ENCODE measurements at places on chromosomes 5 and 9. TPM values are rescaled to one million over a fixed set of nuclear protein-coding genes. Genes with fewer than 3 reads are reported as not detected.
A peak's percentile ranks its signal among the peaks of the same experiment; 100 is the strongest.

The PCBD2 gene
- polyA plus RNA-seq: 5.7 TPM

The PARP8 gene
- polyA plus RNA-seq: 17.2 TPM

The HBEGF gene
- polyA plus RNA-seq: 16.3 TPM

The ACOT12 gene
- not detected for polyA plus RNA-seq

- no peak overlapping the region for H3K4me3 ChIP-seq
- no peaks in the 10 kb centered on the region for H3K36me3 ChIP-seq
- DNase-seq: no peak
- H3K27me3 ChIP-seq: no peaks in the 10 kb centered on the region
Measured at GRCh38 chr5:96958977-96959376, 23.1 kb downstream of the LNPEP start.

DNA sequence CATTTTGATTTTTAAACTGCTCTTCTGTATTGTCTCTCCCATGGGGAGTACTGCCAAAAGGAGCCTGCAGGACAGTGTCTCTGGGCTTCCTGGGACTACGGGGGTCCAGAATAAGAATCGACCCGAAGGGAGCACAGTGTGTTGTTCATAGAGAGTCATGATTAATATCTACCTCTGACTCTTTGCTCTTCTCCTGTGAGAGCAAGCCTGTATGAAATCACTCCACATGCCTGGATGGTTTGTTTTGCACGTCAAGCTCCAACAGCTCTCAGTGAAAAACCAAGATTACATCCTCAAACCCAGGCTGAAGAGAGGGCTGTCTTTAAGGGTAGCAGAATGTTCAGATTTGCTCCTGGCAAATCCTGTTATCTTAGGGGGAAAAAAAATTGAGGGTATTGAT is 1860.0 kb upstream of the WWC1 start:
- no peaks in the 10 kb centered on the region for H3K4me1 ChIP-seq
- H3K27ac ChIP-seq: no peak overlapping the region
- DNase-seq: no peak
- H3K27me3 ChIP-seq: no peaks in the 10 kb centered on the region

- no peaks in the 10 kb centered on the region for H3K4me1 ChIP-seq
- no peak for DNase-seq
- no peak overlapping the region for H3K27ac ChIP-seq
- H3K27me3 ChIP-seq: no peaks in the 10 kb centered on the region
- H3K4me3 ChIP-seq: no peak overlapping the region
Measured at GRCh38 chr5:161697001-161697400, 11.5 kb downstream of the GABRA6 start.

- no peaks in the 10 kb centered on the region for H3K27me3 ChIP-seq
- no peak overlapping the region for H3K4me3 ChIP-seq
- no peak for DNase-seq
- no peak overlapping the region for H3K27ac ChIP-seq
- H3K4me1 ChIP-seq: no peaks in the 10 kb centered on the region
- H3K36me3 ChIP-seq: no peaks in the 10 kb centered on the region
Measured at GRCh38 chr5:40258222-40258621, 421.5 kb upstream of the PTGER4 start.

DNA sequence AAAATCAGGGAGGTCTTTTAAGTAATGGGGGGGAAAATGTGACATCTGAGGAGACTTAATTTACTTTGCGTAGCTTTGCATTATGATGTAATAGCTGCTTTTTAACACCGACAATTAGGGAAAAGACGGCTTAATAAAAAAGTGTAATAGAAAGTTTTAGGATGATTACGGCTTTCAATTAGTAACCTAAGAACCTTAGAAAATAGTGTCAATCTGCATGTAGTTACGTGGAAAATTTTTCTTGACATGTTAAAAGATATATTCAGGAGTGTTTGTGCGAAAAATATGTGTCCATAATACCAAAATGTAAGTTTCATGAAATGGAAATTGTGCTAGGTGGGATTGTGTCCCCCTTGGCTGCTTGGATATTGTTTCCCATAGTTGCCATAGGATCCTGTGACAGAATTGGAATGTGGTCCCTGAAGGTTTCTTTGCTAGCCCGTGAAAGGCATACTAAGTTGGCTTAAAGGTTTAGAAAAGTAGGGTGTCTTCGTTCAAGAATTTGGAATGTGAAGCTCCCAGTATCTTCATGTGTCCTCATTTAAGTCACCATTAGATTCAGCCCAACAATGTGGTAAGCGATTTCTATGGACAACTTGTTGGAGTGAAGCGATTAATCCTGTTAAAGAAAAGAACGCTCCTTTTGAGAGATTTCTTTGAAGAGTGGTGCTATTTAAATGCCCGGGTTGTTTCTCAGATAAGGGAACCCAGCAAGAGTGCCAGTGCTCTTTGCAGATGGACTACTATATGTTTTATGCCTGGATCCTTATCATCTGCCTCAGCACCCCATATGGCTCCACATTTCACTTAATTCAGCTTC is 2.0 kb downstream of the RGMB start:
- peak overlapping the region; percentile 1 for H3K4me3 ChIP-seq
- DNase-seq: peak; percentile 46
- H3K36me3 ChIP-seq: no peaks in the 10 kb centered on the region
- peaks cover 16% of the 10 kb centered on the region for H3K4me1 ChIP-seq
- H3K27me3 ChIP-seq: no peaks in the 10 kb centered on the region
- H3K27ac ChIP-seq: no peak overlapping the region

DNA sequence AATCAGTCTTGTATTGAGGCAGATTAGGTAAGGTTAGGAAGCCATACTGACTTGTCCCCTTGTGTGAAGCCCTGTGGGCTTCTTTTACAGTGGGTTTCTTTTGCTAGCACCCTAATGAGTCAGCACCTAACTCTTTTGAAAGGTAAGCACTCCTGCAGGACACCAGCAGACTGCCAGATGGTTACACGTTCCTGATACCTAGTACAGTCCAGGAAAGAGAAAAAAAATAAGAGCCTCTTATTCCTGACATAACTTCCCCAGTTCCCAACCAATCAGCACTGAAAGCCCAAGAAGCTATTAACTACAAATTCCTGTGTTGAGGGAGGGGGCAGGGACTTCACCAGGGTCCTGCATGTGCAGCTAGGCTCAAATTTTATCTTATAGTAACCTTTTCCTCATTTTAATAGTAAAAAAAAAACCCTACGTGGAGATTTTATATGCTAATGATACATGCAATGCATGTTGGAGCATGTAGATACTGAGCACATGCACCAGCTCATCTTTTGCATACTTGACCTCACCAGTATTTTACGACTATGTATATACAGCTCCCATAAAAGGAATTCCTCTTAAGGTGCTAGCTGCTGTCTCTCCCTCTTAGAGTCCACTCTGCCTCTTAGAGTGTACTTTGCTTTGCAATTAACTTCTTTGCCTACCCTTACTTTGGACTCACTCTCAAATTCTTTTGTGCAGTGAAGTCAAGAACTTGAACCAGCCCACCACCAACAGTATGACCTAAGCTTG is 84.7 kb upstream of the RORB start:
- H3K27ac ChIP-seq: no peak overlapping the region
- no peaks in the 10 kb centered on the region for H3K4me1 ChIP-seq
- DNase-seq: peak; percentile 2
- H3K36me3 ChIP-seq: no peaks in the 10 kb centered on the region

DNA sequence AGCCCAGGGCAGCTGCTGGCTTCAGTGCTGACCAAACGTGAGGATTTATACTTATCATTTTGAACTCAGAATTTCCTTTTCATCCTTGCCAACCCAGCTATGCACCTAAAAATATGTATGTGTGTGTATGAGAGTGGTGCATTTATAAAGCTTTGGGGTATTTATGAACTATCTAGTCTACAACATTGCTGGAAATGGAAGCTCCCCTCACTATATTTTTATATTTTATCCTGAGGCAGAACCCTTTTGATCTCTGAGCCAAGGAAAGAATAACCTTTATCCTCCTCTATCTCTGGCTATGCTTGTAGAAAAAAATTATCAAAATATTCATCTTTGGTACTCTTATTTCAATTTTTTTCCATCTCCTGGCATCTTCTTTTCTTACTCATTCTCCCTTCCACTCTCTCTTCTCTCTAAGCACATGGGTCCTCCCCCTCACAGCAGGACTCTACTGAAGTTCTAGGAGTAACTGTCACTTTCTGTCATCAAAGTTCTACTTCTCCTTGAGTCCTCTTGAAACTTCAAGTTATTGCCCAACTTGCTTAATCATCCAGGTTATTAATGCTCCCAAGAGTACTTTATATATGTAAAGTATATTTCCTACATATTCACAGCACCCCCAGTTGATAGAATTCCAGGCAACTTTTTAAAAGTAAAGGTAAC is 190.9 kb downstream of the HINT1 start:
- H3K4me3 ChIP-seq: no peak overlapping the region
- no peak overlapping the region for H3K27ac ChIP-seq
- H3K36me3 ChIP-seq: no peaks in the 10 kb centered on the region
- H3K4me1 ChIP-seq: no peaks in the 10 kb centered on the region

- H3K4me1 ChIP-seq: peaks cover 9% of the 10 kb centered on the region
- H3K27ac ChIP-seq: no peak overlapping the region
- DNase-seq: no peak
- H3K36me3 ChIP-seq: no peaks in the 10 kb centered on the region
- H3K27me3 ChIP-seq: no peaks in the 10 kb centered on the region
- H3K4me3 ChIP-seq: no peak overlapping the region
Measured at GRCh38 chr9:82553654-82554366, 509.1 kb downstream of the RASEF start.

DNA sequence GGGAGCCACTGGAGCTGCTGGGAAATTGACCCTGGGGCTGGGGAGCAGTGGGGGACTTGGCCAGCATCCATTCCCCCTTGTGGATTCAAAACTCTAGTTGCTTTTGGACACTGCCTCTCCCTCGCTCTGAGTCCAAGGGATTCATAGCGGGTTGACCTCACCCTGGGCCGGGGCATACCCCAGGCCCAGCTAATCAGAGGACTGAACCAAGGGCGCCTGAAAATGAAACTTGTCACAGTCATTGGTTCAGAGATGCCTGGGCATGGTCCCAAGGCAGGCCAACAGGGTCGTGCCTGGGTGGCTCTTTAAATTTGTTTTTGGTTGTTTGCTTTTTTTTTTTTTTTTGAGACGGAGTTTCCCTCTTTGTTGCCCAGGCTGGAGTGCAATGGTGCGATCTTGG is 22.6 kb downstream of the STK10 start:
- no peaks in the 10 kb centered on the region for H3K36me3 ChIP-seq
- H3K4me3 ChIP-seq: no peak overlapping the region
- H3K4me1 ChIP-seq: peaks cover 34% of the 10 kb centered on the region
- no peaks in the 10 kb centered on the region for H3K27me3 ChIP-seq

- no peaks in the 10 kb centered on the region for H3K36me3 ChIP-seq
- H3K27ac ChIP-seq: no peak overlapping the region
- no peak overlapping the region for H3K4me3 ChIP-seq
Measured at GRCh38 chr5:20522905-20523482, 535.0 kb upstream of the CDH18 start.

DNA sequence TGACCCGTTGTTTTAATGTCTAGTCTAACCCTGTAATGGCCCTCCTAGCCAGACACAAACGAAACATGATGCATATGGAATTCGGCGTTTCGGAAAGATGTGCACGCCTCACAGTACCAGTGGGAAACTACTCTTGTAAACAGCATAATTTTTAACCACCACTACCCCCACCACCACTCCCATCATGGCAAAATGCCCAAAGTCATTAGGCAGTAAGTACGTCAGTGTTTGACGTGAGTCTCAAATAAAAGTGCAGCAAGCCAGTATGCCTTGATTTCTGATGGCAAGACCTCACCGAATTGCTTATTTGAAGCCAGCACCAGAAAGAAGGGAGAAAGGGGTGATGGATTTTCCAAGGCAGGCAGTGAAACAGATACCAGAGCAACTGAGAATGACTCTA is 71.4 kb downstream of the ADRB2 start:
- H3K27me3 ChIP-seq: peaks cover 2% of the 10 kb centered on the region
- no peaks in the 10 kb centered on the region for H3K4me1 ChIP-seq
- no peak overlapping the region for H3K27ac ChIP-seq
- H3K36me3 ChIP-seq: no peaks in the 10 kb centered on the region

DNA sequence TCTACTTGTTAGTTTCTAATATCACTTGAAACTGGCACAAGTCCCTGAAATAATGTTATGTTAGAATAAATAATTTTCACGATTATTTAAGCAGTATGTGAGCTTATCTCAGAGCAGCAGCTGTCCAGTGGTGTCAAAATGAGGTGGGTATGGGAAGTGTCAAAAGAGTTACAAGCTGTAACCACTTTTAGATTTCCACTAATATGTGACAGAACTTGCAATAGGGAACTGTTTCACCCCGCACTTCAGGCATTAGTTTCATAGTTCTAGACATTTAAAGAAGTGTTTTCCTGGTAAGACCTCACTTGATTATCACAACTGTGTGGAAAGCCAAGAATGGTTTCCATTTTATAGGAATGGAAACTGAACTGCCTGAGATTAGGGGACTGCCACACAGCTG is 2.9 kb upstream of the ISCA1 start:
- H3K27ac ChIP-seq: no peak overlapping the region
- peak; percentile 59 for DNase-seq
- no peak overlapping the region for H3K4me3 ChIP-seq
- peaks cover 12% of the 10 kb centered on the region for H3K36me3 ChIP-seq
- no peaks in the 10 kb centered on the region for H3K27me3 ChIP-seq
- peaks cover 6% of the 10 kb centered on the region for H3K4me1 ChIP-seq

DNA sequence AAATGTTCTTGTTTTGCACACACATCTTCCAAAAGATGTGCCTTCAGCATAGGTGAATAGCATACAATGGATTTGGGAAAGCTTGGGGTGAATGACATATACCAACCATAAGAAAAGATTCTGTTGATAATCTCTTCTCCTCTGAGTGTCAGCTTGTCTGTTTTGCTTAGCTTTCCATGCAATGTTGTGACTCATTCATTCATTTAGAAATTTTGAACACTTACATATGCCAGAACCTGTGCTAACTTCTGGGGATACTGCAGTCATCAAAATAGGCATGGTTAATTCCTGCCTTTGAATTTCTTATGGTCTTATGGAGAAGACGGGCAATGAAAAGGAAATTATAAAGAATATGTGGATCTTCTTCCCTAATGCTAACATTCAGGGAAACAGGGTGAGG is 14.1 kb downstream of the ADRB2 start:
- no peaks in the 10 kb centered on the region for H3K36me3 ChIP-seq
- H3K4me1 ChIP-seq: no peaks in the 10 kb centered on the region
- H3K4me3 ChIP-seq: no peak overlapping the region

DNA sequence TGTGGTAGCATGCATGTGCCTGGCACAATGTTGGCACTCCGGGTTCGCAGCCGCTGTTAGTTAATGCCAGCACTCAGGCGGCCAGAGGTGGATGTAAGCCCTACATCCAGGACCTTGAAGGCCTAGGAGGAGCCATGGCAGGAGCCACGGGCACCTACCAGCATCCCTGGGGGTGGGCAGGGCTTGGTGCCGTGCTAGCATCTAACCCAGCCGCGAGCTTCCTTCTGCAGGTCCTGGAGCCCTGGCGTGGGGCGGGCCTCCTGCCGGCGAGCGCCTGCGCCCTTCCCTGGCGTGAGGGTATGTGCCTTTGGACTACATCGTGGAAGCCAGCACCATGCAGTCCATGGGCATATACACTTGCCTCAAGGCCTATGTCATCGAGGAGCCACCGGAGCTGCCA is 53.8 kb downstream of the COL27A1 start:
- no peak for DNase-seq
- peaks cover 8% of the 10 kb centered on the region for H3K36me3 ChIP-seq
- H3K27ac ChIP-seq: no peak overlapping the region
- H3K4me1 ChIP-seq: peaks cover 2% of the 10 kb centered on the region
- H3K4me3 ChIP-seq: no peak overlapping the region
- H3K27me3 ChIP-seq: no peaks in the 10 kb centered on the region

Measured in lung (tissue), 17 donors.